ENCODE measurements at places on chromosomes 5 and 9. TPM values are rescaled to one million over a fixed set of nuclear protein-coding genes. Genes with fewer than 3 reads are reported as not detected.

DNA sequence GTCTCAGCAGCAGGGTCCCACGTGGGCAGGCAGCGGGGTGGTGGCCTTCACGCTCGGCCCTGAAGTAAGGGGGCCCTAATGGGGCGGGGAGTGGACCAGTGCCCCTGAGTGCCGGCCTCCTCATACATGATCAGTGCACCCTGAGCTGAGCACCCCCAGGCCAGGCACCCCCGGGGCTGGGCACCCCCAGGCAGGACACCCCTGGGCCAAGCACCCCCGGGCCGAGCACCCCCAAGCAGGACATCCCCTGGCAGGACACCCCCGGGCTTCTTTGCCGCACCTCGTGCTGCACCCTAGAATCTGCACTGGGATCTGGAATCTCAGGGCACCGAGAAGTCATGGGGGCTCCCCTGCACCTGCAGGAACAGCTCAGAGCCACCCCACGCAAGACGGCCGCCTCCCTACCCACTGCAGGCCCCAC lies 51.4 kb downstream of the EXD3 start:
- no peaks in the 10 kb centered on the region for H3K4me1 ChIP-seq
- no peak overlapping the region for H3K4me3 ChIP-seq
- peaks cover 2% of the 10 kb centered on the region for H3K27me3 ChIP-seq
- no peak for DNase-seq

- peak overlapping the region; percentile 89 for H3K4me3 ChIP-seq
- peaks cover 17% of the 10 kb centered on the region for H3K4me1 ChIP-seq
- DNase-seq, result no peak
- H3K36me3 ChIP-seq, result no peaks in the 10 kb centered on the region
- H3K27me3 ChIP-seq, result no peaks in the 10 kb centered on the region
Observed at GRCh38 chr9:4678679-4679267, 596 bp upstream of the CDC37L1 start.

DNA sequence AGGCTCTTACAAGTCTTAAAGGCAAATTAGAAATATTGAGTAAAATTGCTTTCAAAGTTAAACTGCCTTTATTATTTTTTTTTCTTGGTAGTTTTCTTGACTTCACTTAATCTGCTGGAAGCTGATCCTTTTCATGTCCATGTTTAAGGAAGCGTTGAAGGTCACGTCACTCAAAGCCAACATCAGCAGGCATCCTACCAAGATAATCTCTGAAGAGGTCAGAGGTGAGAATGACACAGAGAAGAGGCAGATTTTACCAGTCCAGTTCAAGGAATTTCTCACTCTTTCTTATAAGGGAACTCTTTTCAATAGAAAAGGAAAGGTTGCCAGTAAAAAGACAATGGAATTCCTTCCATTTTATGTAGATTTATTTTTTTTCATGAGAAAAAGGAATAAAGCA lies 259.8 kb downstream of the ANXA1 start:
- H3K4me1 ChIP-seq, result no peaks in the 10 kb centered on the region
- H3K27me3 ChIP-seq, result no peaks in the 10 kb centered on the region
- DNase-seq, result no peak
- H3K4me3 ChIP-seq, result no peak overlapping the region
- no peak overlapping the region for H3K27ac ChIP-seq
- H3K36me3 ChIP-seq, result no peaks in the 10 kb centered on the region

DNA sequence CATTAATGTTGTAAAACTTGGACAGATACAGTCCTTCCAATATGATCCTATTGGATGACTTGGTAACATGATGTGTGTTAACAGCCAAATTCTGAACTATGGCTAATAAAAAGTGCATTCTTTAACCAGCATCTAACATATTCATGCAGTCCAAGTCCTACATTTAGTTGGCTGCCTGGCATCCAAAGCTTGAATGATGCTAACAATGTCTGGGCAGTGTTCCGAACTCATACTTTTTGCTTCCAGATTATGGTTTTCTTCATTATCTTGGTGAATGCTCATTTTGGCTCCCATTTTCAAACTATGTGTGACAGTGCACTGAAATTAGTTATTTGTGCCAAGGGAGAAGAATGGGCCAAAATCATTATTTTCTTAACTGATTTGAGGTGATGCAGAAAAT lies 2.8 kb downstream of the FAM174A start:
- peaks cover 5% of the 10 kb centered on the region for H3K4me1 ChIP-seq
- no peak overlapping the region for H3K4me3 ChIP-seq
- no peak overlapping the region for H3K27ac ChIP-seq
- no peaks in the 10 kb centered on the region for H3K27me3 ChIP-seq
- no peaks in the 10 kb centered on the region for H3K36me3 ChIP-seq

The ADGRD2 gene
- total RNA-seq, result not detected

The CARTPT gene
- total RNA-seq, result not detected

GRCh38 chr5:32559921-32560320 lies 25.4 kb upstream of the SUB1 start:
- H3K4me3 ChIP-seq, result no peak overlapping the region

The IL4 gene
- not detected for total RNA-seq

DNA sequence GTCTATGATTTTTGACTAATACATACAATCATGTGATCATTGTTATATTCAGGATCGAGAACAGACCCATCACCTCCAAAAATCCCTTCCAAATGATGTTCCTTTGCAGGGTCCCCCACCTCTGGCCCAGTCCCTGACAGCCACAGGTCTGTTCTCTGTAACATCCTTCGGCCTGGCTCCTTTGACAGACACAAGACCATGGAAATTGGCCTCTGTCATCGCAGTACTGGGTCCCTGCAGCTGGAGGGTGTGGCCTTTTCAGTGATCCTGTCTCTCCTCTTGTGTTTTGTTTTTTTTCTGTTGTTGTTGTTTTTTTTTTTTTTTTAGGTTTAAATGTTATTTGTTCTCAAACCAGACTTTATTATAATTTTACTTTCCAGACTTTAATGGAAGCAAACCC lies 27.4 kb upstream of the ANKRD33B start:
- H3K36me3 ChIP-seq, result no peaks in the 10 kb centered on the region
- H3K4me1 ChIP-seq, result peaks cover 3% of the 10 kb centered on the region
- H3K4me3 ChIP-seq, result no peak overlapping the region

The PCDHGB4 gene
- 13.6 TPM for total RNA-seq

DNA sequence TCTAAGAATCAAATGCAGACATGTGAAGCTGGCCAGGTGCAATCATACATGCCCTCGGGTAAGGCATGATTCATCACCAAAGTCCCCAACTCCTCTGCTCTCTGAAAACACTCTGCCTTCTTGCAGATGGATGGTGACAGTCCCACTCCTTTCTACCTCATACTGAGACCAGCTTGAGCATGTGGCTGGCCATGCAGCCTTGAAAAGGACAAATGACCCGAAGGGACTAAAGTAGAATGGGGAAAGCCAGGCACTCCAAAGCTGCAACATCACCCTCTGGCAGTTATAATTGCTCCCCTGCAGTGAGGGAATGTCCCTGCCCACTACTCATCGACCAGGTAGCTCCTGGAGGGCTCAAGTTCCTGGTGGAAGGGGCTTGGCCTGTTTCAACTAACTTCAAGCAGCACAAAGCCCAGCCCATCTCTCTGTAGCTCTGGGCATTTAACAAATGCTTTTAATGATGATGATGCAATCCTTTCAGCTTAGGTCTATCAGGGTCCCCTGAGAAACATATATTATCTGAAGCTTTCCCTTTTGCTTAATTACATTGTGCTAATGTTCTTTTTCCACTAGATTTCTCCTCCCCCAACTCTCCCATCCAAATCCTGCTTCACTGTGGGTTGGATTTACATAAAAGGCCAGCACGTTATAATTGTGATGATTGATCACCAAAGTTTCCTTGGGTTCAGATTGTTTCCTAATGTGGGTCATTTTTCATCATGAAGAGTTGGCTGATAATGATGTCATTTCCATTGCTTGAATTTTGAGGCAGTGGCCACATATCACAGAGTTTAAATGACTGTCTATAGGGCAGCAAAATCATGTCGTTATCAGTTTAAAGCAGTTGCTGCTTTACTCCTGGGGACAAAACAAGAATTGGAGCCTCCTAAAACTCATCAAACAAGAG lies 436.5 kb upstream of the SLC30A5 start:
- DNase-seq, result peak; percentile 6
- no peak overlapping the region for H3K27ac ChIP-seq
- H3K4me3 ChIP-seq, result no peak overlapping the region

GRCh38 chr5:125201446-125202052 lies 455.1 kb upstream of the ZNF608 start:
- H3K4me1 ChIP-seq, result peaks cover 5% of the 10 kb centered on the region
- no peaks in the 10 kb centered on the region for H3K27me3 ChIP-seq
- no peak overlapping the region for H3K4me3 ChIP-seq
- no peaks in the 10 kb centered on the region for H3K36me3 ChIP-seq

DNA sequence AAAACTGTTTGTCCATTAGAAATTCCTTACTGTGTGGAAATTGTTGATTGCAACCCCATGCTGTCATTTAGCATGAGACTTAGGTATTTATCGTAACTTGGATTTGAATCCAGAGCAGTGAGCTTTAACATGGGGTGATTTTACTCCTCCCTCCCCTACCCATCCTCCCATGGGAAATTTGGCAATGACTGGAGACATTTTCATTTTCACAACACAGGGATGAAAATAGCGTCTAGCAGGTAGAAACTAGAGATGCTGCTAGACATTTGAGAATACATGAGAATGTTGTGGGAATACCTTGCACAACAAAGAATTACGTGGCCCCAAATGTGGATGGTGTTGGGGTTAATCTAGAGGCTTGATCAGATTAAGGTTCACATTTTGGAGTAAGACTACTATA lies 191.3 kb upstream of the MPDZ start:
- no peak overlapping the region for H3K27ac ChIP-seq
- H3K27me3 ChIP-seq, result no peaks in the 10 kb centered on the region
- no peaks in the 10 kb centered on the region for H3K36me3 ChIP-seq
- H3K4me1 ChIP-seq, result no peaks in the 10 kb centered on the region

DNA sequence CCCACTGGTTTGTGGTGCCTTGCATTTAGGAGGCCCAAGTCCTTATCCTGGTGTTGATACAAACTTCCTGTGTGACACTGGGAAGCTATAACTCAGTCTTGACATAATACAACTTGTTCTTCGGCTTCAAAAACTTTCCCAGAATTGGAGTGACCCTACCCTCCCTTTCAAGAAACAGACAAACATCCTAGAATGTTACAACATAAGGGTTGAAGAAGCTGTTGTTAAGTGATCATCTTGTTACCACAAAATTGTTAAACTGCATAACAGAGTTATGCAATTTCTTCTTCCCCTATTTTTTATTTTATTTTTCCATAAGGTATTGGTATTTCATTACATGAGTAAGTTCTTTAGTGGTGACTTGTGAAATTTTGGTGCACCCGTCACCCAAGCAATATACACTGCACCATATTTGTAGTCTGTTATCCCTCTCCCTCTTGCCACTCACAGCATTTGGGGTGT lies 21.3 kb downstream of the TLR4 start:
- H3K4me3 ChIP-seq, result no peak overlapping the region
- no peak for DNase-seq
- peaks cover 3% of the 10 kb centered on the region for H3K4me1 ChIP-seq
- no peak overlapping the region for H3K27ac ChIP-seq
- H3K36me3 ChIP-seq, result no peaks in the 10 kb centered on the region
- no peaks in the 10 kb centered on the region for H3K27me3 ChIP-seq

DNA sequence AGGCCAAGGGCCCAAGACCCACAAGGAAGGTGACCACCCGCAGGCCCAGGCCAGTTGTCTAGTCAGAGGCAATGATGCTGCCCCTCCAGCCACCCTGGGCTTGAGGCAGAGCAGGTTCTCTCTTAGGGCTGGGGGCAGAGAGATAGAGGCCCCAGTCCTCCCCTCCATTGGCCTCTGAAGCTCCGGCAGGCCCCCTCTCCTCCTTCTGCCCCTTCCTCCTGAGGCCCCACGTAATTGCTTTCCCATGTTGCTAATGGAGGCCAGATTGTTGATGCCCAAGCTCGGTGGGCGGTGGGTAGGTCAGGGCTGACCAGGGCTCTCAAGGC lies 26.6 kb upstream of the ENHO start:
- H3K27me3 ChIP-seq, result peaks cover 16% of the 10 kb centered on the region
- H3K4me3 ChIP-seq, result no peak overlapping the region
- H3K4me1 ChIP-seq, result no peaks in the 10 kb centered on the region
- H3K36me3 ChIP-seq, result no peaks in the 10 kb centered on the region
- H3K27ac ChIP-seq, result no peak overlapping the region

DNA sequence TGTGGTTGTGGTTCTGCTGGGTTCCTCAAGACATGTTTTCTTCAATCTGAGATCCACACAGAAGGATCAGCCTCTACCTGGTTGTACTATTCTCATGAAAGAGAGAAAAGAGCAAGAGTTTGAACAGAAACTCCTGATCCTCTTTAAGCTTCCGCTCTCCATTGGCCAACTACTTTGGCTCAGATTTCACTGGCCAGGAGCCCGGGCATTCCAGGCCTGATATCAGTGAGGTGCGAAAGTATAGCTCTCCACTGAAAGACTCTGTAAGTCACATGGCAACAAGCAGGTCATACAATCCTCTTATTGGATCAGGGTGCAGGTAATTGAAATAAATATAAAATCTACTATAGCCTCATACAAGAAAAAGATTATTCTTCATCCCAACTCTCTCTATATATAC lies 920.5 kb downstream of the TLE4 start:
- H3K4me1 ChIP-seq, result no peaks in the 10 kb centered on the region
- no peak overlapping the region for H3K27ac ChIP-seq
- H3K4me3 ChIP-seq, result no peak overlapping the region
- no peaks in the 10 kb centered on the region for H3K36me3 ChIP-seq
- peak; percentile 14 for DNase-seq

GRCh38 chr9:108130905-108131304 lies 641.3 kb upstream of the KLF4 start:
- no peak for DNase-seq
- no peaks in the 10 kb centered on the region for H3K4me1 ChIP-seq
- no peak overlapping the region for H3K4me3 ChIP-seq
- no peaks in the 10 kb centered on the region for H3K36me3 ChIP-seq
- H3K27me3 ChIP-seq, result no peaks in the 10 kb centered on the region
- no peak overlapping the region for H3K27ac ChIP-seq

- H3K4me1 ChIP-seq, result peaks cover 41% of the 10 kb centered on the region
- DNase-seq, result peak; percentile 99
- H3K27me3 ChIP-seq, result no peaks in the 10 kb centered on the region
Observed at GRCh38 chr9:69180670-69181069, 6.6 kb downstream of the TJP2 start.

DNA sequence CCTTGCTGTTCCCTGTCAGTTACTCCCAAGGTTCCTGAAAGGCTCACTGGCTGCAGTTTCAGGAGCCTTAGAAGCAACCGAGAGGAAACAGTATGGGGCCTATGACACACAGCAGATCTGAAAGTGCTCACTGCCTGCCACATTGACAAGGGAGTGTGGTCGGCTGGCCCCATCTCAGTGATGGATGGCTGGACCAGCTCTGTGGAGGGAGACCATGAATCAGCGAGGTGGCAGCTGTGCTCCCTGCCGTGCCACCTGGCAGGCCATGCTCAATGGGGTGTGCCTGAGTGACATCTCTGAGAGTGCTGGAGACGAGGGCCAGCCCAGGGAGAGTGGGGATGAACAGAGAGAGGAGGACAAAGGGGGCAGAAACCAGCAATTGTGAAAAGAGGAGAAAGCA lies 49.1 kb downstream of the DOCK2 start:
- no peak overlapping the region for H3K27ac ChIP-seq
- H3K27me3 ChIP-seq, result no peaks in the 10 kb centered on the region
- H3K36me3 ChIP-seq, result no peaks in the 10 kb centered on the region

The TUT7 gene
- 27.6 TPM for total RNA-seq

All from astrocyte (in vitro differentiated cells and primary cell).